NCI-H2171 treated with DMSO at 0.1 percent for 48 hours (cell line): ENCODE measurements at places on chromosomes 7 and 10.

DNA sequence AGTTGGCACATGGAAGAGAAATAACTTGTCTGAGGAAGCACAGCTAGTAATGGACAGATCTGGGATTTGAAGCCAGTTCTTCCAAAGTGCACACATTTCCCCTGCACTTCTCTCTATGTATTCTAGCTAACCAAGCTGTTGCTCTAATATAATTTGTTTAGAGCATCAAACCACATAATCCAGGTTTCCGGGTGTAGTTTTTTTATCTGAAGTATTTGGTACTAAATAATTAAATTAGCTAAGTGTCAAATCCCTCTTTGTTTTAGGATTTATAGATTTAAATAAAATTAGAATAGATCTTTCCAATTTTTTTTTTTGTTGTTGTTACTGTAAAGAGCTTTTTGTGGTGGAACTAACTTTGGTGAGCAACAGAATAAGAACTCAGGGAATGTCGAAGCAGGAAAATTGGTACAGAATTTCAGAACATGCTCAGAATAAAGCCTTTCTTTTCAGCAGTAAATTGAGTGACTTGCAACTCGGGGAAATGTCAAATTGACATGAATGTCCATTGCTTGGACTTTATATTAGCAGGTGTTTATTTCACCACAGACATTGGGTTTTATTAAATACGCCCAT, 33.7 kb downstream of the CAMK1D start:
- no peak for DNase-seq

- DNase-seq = peak; percentile 63
Measured at GRCh38 chr7:95976369-95977060, 204.2 kb downstream of the DYNC1I1 start.

- DNase-seq = peak; percentile 67
Measured at GRCh38 chr10:3512263-3512662, 272.7 kb downstream of the KLF6 start.

- DNase-seq = no peak
Measured at GRCh38 chr10:71084061-71084817, 128.1 kb upstream of the UNC5B start.

DNA sequence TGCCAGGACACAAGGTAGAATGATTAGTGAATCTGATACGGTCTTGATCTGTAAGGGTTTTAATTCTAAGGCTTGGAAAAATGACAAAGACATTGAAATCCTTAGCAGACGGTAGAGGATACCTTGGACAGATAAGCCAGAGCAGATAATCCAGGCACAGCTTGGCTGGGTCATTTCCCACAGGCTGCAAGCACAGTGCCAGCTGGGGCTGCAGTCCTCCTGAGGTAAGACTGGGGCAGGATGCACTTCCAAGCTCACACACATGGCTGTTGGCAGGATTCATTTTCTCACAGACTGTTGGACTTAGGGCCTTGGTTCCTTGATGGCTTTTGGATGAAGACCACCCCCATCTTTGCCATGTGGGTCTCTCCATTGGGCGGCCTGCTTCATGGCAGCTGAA, 63.2 kb upstream of the BMPER start:
- DNase-seq = peak; percentile 21

GRCh38 chr7:137696988-137697387, 149.8 kb downstream of the DGKI start:
- DNase-seq = no peak

DNA sequence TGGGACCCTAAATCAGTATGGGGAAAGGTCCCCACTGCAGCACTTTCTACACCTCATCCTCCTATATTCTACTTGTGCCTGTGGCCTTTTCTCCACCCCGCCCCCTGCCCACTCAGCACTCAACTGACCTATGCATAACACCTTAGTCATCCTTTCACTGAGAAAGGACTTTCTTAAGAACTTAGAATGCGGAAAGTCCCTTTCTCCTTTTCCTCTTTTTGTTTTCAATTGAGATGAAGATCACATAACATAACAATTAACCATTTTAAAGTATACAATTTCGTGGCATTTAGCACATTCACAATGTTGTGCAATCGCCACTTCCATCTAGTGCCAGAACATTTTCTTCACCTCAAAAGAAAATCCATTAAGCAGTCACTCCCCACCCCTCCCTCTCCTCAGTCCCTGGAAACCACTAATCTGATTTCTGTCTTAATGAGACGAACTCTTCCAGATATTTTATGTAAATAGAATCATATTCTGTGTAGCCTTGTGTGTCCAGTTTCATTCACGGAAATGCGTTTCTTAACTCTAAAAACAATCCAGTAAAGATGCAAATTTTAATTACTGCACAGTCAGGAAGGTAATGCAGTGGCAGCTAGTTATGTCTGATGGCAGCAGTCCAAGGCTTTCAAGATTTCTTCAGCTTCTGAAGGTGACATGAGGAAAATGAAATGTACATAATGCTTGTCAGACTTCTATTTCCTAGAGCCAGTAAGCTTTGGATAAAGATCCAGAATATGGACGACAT, 41.7 kb downstream of the FAS start:
- DNase-seq = no peak

DNA sequence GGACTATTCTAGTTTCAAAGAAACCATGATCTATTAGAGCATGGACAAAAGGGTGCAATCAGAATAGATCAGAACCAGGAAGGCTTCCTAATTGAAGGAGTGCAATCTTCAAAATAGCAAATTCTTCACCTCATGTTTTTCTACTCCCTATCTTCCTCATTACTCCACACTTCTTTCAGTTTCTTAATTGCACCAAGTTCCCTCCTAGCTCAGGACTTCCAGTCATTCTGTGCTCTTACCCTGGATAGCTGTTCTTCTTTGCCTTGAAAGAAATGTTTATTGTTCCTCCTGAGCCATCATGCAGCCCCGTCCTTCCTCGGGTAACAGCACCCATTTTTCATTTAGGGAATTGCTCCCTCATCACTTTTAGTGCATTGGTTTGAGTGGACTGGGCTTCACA, 23.1 kb downstream of the TRPV5 start:
- DNase-seq = no peak
